ENCODE measurements at places on chromosomes 11 and 22.

DNA sequence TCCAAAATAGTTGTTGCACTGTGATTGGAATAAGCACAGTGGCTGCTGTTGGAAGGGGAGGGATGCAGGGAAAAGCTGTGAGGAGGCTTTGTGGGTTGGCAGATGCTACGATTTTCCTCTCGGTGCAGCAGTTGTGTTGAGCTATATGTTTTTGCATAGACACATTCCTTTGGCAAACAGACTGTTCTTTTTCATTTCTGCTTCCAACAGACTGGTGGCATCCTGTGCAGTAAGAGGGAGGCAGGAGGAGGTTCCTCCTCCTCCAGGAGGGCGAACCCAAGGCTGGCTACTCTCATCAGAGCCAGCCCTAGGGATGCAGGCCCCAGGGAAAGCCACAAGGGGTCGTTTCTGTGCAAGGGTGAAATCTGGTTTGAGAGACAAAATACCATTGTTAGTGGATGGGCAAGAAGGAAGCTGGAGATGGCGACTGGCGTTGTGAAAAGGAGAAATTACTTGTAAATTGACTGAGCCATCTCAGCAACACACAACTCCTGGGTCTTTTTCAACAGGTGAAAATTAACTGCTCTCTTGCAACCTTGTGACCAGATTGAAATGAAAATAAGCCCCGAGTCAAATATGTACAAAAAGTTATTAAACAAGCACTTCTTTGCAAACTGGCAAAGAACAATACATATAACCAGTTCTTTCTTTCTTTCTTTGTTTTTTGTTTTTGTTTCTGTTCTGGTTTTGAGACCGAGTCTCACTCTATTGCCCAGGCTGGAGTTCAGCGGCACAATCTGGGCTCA lies 26.5 kb upstream of the UBASH3B start:
- peak; percentile 33 for DNase-seq

- DNase-seq, result peak; percentile 26
These were observed 29.8 kb upstream of the CREB3L1 start for GRCh38 chr11:46247659-46248058.

DNA sequence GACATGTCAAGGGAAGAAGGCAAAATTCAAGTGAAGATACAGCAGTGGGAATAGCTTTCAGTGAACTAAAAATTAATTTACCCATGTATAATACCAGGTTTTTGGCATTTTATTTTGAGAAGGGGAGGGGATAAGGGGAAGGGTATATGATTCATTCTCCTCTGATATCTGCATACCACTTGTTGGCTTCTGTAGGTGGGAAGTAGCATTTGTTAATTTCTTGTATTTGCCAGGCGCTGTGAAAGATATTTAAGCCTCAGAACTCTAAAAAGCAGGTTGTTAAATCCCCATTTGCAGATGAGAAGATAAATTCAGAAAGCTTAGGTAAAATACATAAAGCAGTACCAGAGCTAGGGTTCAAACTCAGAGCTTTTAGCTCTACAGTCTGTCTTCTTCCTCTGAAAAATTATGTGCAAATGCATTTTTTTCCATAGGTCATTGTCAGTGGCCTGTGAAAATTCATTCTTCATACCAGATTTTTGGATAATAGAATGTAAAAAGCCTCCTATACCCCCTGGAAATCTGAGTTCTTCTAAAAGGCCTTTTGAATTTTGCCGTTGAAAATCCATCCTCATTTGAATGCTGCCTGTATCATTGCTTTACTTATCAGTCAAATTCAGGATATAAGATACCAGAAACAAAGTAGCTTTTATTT lies 221.3 kb downstream of the DDX10 start:
- DNase-seq, result no peak

DNA sequence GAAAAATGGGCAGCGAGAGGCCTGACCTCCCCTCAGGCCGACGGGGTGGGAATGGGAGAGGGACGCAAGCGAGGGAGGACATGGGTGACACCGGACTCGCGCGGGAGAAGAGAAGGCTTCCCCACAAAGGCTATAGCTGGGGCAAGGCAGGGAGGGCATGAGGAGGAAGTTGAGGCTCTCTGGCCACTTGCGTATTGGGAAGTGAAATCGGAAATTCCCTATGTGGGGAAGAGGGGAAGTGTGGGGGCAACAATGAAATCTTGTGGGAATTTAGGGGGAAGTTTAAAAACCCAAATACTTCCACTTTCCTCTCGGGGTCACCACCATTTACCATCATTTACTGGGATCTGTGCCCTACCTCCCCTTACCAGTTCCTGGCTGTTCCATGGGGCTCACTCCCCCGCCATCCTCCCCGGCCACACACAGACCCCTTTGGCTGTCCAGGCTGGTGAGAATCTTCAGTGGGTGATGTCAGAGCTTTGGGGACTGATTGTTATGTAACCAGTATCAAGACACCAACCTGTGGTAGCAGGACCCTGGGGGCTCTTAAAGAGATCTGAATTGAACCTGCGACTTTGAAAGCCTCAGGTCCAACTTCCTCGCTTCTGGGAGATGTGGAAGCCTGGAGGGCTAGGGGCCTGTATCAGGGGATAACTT lies 951 bp upstream of the EHD1 start:
- DNase-seq, result no peak

DNA sequence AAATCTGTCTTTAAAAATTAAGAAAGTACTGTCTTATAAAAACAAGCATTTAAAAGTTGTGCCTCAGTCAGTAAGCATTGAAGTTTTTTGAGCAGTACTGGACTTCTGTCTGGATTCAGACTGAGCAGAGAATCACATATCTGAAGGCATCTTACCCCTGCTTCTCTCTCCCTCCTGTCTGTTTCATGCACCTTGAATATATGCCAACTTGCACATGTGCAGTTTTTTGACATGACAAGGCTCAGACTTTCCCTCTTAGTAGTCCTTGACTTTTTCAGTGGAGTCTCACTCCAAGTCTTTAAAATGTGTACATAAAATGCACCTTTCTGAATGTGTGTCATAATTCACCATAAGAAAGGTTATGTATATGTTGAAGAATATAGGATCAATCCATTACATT lies 19.8 kb downstream of the SPECC1L start:
- no peak for DNase-seq

DNA sequence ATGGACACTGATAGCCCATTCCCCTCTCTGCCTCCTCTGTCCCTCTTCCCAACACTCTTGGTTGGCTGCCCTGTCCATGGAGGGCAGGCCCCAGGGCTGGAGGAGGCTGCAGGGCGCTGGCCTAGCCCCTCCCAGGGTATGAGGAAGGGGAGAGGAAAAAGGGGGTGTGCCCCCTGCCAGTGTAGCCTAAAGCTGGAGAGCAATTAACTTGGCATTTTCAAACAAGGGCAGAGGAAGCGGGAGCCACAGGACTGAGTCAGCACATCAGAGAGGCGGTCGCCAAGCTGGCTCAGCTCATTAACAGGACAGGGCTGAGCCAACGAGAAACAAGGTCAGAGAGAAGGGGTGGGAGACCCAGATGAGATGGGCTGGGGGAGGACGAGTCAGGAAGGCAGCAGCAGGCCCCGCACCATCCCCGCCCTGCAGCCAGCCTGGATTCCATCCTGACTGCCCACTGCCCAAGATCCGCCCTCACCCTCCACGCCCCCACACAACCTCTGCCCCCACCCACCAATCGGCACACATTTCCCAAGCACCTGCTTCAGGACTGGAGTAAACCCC lies 76.3 kb downstream of the BUD13 start:
- DNase-seq, result no peak

GRCh38 chr11:1832211-1832919 lies 2.4 kb upstream of the SYT8 start:
- DNase-seq, result no peak

GRCh38 chr22:49719046-49719445 lies 108.6 kb downstream of the BRD1 start:
- no peak for DNase-seq

- no peak for DNase-seq
These were observed 22.7 kb downstream of the EFCAB6 start for GRCh38 chr22:43789452-43789851.

Data from right renal pelvis (tissue), 4 donors.